CD4-positive, alpha-beta T cell treated with Interleukin-6 at 100 ng/mL for 8 hours (primary cell): ENCODE measurements at places on chromosomes 1 and 21.
A peak's percentile ranks its signal among the peaks of the same experiment; 100 is the strongest.

DNA sequence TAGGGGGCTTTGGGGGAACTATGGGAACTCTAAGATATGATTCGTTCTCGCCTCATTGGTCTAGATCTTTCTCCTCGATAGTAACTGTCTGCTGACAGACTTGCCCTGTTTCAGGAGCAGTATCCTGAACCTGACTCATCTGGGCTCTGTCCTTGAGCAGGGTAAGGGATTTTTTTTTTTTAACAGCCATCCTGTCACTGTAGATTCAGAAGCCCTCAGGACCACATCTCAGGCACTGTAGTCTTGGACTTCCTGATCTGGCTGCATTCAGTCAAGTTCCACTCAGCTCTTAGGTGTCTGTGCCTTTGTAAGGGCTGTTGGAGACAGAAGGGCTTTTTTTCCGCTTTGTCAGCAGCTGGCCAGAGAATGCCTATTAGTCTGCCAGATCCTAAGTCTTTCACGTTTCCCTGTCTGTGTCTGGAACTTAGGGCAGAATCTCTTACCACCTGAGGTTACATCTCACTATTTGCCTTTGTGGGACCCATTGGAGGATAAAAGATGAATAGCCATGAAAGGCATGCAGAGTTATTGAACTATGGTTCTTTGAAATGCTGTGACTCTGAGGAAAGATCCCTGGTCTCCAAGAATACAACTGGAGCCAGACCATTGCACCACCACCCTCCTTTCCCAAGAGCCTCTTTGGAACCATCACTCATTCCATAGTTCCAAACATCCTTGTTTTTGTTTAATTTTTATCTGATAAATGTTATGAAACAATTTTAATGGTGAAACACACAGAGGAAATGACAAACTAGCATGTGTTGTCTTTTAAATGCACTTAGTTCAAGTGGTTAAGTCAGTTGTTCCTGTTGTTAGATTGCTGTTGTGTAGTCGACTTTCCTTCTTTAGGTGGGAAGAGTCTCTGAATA, 49.7 kb upstream of the MACF1 start:
- no peak for DNase-seq

- DNase-seq, result no peak
These were observed 50.8 kb upstream of the POU3F1 start for GRCh38 chr1:38097284-38097898.

DNA sequence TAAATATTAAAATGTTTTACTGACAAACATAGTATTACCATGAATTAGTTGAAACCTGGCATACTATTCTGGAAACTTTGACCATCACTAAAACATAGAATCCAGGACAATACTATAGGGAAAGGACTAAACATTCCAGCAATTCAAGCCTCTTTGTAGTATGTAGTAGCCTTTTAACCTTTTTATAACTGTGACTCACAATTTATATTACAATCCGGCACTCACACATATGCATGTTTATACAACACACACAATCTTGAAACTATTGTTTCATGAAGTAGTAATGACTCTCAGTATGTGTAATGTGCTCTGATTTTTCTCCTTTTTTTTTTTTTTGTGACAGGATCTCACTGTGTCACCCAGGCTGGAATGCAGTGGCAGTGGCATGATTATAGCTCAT, 64.3 kb downstream of the ANKRD13C start:
- no peak for DNase-seq

DNA sequence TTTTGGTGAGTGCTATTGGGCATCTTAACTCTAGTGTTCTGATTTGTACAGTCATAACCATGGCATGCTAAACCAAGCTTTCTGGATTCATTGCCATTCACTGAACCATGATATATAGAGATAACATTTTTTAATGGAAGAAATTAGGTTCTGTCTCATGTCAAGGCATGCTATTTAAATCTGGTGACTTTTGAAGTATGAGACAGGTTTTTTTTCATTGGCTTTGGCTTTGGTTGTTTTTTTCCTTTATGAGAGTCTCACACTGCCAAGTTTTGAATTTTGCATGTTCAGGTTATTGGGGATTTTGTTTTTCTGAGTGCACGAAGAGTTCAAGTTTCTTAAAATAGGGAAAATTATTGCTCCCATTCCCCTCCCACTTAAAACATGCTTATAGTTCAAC, 141.3 kb upstream of the ADAMTS5 start:
- DNase-seq, result no peak

GRCh38 chr1:99685516-99686180, 39.7 kb downstream of the PALMD start:
- DNase-seq, result peak; percentile 3

- no peak for DNase-seq
These were observed 15.3 kb upstream of the SSX2IP start for GRCh38 chr1:84705513-84705912.

DNA sequence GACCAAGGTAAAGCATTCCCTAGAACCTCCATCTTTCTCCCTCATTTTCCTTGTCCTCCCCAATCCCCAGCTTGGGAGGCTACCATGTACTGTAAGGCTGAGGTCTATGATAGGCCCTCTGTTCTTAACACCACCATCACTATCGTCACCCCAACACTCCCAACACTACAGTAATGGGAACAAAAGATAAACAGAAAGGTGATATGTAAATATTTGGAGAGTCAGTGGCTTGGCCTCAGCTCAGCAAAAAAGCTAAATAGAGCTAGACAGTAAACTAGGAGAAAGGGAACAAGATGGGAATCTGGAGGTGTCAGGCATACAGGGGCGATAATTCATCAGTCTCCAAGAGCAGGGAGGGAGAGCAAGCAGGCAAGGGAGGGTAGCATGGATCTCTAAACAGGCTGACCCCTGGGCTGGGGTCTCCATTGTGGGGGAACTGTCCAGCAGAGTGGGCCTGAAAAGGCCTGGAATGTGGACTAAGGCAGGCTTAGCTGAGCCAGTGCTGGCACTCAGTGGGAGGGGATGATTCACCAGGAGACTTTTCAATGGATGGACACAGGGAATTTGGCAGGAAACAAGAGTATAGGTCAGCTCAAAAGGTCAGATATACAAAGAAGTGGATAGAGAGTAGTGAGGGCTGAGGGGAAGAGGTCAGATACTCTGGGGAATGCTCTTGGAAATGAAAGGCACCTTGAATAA, 6.7 kb downstream of the WNT2B start:
- DNase-seq, result no peak

- DNase-seq, result no peak
These were observed 5.8 kb upstream of the IKBKE start for GRCh38 chr1:206464456-206464964.

DNA sequence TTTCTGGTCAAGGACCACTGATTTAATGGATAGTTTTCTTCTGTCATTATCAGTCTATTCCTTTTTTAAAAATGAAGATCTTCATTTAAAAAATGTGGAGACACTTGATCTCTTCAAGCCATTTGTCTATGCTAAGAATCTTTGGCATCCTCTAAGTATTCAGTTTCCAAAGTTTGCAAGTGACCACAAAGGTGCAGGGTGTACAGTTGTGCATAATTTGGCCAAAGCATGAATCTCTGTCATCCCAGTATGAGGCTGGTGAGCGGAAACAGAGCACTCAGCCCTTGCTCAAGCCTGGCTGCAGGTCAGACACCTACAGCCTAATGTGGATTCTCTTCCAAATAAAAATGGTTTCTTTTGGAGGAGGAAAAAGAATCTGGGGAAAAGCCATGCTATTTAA, 19.8 kb downstream of the PARP1 start:
- no peak for DNase-seq
